ENCODE measurements at places on chromosomes 3 and 15.

DNA sequence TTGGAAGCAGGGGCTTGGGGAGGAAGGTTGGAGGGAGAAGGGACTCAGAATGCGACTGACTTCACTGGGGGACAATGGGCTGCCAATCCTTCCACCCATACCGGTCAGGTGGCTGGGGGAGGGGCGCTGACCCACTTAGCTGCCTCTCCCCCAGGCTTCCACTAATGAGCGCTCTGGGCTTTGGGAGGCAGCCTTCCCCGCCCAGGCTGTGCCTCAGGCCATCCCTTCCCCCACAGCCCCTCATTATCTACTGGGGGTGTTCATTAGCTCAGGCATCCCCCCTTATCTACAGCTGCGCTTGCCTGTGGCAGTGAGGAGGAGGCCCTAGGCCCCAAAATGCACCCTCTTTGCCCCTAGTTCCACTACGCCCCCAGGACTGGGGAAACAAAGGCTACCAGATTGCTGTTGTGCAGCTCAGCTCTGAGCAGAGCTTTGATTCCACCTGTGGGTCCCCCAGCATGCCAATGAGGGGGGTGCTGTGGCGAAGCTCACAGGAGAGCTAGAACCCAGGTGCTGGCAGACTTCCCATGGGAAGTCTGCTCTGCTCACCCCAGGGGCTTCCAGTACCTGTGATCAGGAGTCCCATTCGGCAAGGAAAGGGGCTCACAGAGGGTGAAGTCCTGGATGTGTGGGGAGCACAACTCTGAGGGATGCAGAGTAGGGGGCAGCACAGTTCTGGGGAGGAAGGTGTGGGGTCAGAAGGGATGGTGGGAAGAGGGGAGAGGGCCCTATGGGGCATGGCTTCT is 29.4 kb upstream of the SEMA3F start:
- DNase-seq = no peak

GRCh38 chr3:191313296-191313695 is 15.9 kb upstream of the CCDC50 start:
- no peak for DNase-seq

GRCh38 chr3:27715454-27715806 is 6.7 kb downstream of the EOMES start:
- no peak for DNase-seq

DNA sequence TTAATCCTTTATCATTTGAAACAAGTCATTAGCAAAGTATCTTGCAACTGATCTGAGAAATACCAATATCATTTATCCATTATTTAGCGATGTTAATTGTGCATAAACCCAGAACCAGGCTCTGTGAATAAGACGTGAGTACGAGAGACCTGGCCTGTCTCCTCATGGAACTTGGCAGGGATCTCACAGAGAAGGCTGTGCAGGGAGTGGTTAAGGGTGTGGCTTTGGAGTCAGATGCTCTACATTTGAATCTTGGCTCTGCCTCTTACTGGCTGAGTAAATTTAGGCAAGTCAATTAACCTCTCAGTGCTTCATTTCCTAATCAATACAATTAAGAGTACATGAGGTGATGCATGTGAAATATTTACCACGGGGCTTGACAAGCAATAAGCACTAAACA is 39.9 kb upstream of the TBL1XR1 start:
- DNase-seq = no peak

- DNase-seq = no peak
Measured at GRCh38 chr3:156478891-156479290, 76.0 kb downstream of the SSR3 start.

DNA sequence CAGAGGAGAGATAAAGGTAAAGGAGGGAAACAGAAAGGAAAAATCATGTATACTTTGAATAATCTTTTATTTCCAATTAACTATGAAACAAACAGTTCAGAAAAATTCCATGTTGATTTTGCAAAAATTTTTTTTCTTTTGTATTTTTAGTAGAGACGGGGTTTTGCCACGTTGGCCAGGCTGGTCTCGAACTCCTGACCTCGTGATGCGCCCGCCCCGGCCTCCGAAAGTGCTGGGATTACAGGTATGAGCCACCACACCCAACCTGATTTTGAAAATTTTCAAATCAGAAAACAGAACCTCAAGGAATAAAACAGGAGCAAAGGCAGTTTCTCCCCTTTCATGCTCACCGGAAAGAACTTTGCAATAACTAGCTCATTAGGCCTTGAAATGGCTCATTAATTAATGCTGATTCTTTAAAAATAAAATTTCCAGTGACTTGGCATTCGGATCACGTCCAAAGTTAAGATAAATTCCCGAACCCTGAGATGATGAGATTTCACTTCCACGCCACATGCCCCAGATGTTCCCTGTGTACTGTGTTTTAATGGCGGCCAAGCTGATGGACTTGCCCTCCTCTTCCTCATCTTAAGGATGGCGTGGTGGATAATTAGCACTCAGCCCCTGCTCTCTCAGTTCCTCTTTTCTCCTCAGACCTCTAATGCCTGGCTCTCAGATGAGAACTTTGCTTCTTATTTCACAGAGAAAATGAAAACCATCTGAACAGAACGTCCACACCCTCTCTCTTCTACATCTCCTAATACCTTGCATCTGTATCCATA is 10.8 kb downstream of the BCL2L10 start:
- DNase-seq = no peak

DNA sequence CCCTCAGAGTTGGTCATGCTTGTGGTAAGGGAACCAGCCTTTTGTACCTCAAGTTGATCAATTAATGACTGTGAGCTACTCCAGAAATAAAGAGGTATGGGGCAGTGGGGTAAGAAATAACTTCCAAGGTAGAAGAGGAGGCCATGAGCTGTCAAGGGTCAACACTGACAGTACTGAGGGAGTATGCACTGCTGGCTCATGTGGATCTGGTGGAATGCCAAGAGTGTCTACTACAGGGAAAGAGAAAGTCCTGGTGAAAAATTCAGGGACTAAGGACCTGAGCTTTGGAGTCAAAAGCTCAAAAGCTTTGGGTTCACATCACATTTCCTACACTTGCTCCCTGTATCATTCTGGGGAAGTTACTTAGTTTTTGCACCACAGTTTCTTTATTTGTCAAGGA is 154.9 kb downstream of the SEMA6D start:
- DNase-seq = no peak

- DNase-seq = no peak
Measured at GRCh38 chr3:100976611-100977010, 16.6 kb downstream of the ABI3BP start.

DNA sequence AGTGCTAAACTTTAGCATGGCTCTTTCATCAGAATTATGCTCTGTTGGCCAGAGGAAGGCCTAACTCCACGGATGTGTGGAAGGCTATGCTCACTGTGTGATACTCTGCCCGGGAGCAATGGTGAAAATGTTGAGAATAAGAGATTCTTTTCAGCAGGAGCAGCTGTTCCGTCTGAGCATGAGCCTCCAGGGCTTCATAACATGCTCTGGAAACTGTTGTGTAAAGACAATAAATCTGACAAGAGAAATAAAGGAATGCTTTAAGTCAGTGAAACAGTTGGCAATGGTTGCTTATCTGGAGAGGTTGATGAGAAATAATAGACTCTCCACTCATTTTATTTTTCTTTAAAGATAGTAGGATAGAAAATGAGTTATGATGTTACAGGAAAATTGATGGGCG is 269.8 kb downstream of the DIPK2A start:
- DNase-seq = no peak

DNA sequence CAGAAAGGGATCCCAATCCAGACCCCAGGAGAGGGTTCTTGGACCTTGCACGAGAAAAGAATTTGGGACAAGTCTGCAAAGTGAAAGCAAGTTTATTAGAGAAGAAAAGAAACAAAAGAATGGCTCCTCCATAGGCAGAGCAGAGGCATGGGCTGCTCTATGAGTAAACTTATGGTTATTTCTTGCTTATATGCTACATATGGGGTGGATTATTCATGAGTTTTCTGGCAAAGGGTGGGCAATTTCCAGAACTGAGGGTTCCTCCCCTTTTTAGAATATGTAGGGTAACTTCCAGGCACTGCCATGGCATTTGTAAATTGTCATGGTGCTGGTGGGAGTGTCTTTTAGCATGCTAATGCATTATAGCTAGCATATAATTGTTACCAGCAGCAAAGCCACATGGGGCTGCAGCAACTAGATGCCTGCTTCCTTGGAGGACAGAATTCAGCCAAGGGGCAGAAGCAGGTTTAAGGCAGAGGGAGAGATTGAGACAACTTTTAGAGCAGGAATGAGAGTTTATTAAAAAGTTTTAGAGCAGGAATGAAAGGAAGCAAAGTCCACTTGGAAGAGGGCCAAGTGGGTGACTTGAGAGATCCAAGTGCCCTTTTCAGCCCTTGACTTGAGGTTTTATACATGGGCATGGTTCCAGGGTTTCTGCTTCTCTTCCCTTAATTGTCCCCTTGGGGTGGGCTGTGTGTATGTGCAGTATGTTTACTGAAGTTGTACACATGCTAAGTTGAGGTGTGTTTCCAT is 41.3 kb downstream of the METTL6 start:
- no peak for DNase-seq

All from globus pallidus (tissue), 1 donor.